ENCODE measurements at places on chromosomes 2 and 18.
A peak's percentile ranks its signal among the peaks of the same experiment; 100 is the strongest.

- no peaks in the 10 kb centered on the region for H3K27me3 ChIP-seq
- peak; percentile 89 for DNase-seq
- H3K4me1 ChIP-seq: peaks cover 66% of the 10 kb centered on the region
These were observed 2.7 kb downstream of the PTMA start for GRCh38 chr2:231710799-231711676.

DNA sequence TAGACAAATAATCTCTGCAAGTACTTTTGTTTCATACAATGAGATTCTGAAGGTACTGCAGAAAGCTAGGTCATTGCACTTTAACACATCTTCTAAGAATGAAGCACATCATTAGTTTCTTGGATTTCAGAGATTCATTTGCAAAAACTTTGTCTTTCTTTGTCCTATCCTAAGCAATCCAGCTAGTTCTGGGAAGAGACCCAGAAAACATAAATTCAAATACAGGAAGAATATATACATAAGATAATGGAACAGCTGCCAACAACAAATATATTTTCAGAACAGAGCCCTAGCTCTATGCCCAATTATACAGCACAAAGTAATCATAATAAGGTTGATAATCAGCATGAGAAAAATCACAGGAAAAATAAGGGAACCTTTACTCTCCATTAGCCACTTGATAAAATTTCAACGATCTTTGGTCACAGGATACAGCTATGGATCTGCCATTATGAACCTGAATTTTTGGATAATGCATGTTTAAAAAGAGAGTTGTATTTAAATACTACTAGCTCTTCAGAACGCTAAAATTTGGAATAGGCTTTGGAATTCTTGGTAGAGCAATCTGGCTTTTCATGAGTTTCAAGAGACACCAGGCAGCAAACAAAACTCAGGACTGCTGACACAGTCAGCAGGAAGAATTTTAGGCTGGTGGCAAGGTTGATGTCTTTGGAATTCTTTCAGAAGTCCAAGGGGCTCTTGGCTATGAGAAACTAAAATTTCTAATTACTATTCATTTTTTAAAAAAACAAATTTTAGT, 250.4 kb upstream of the SMIM21 start:
- no peaks in the 10 kb centered on the region for H3K4me1 ChIP-seq
- no peaks in the 10 kb centered on the region for H3K27me3 ChIP-seq
- DNase-seq: no peak
- no peak overlapping the region for H3K4me3 ChIP-seq
- H3K27ac ChIP-seq: no peak overlapping the region
- no peaks in the 10 kb centered on the region for H3K36me3 ChIP-seq

- no peaks in the 10 kb centered on the region for H3K4me1 ChIP-seq
- no peak overlapping the region for H3K4me3 ChIP-seq
- no peaks in the 10 kb centered on the region for H3K36me3 ChIP-seq
- no peak overlapping the region for H3K27ac ChIP-seq
These were observed 325.1 kb upstream of the TANK start for GRCh38 chr2:160835166-160835565.

DNA sequence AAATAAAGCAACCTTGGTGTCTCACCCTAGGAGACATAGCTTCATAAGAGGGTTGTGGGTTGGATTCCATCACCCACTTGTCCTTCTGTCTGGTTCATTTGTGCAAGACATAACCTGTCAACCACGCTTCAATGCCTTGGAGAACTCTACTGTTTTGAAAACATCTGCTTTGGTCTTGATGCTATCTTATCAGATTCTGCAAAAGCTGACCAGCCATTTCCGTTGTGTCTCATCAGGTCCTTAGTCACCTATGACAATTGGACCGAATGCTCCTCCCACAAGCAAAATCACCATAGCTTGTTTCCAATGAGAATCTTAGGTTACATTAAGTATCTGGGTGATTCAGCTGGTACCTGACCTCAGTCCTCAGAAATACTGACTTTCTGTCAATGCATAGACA, 35.4 kb downstream of the STAT4 start:
- no peak overlapping the region for H3K27ac ChIP-seq
- DNase-seq: no peak
- no peaks in the 10 kb centered on the region for H3K36me3 ChIP-seq
- no peaks in the 10 kb centered on the region for H3K4me1 ChIP-seq
- H3K4me3 ChIP-seq: no peak overlapping the region
- no peaks in the 10 kb centered on the region for H3K27me3 ChIP-seq

DNA sequence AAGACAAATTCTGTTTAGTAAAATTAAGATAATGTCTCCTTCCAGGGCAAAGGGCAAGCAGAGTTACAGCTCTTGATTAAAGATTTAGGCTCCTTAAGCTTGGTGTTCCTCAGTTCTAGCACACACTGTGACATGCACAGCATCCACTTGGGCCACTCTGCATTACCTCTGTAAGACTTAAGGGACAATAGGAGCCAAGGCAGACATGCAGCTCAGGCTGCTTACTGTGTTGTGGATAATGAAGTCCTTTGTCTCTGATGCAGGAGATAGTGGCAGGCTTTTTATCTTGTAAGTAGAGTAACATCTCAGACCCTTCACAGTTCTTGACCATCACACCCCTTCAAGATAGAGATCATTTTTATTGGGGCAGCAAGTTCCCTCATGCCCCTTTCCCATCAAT, 31.2 kb downstream of the RBM45 start:
- H3K27me3 ChIP-seq: no peaks in the 10 kb centered on the region
- H3K27ac ChIP-seq: no peak overlapping the region
- no peak for DNase-seq
- H3K4me3 ChIP-seq: no peak overlapping the region

DNA sequence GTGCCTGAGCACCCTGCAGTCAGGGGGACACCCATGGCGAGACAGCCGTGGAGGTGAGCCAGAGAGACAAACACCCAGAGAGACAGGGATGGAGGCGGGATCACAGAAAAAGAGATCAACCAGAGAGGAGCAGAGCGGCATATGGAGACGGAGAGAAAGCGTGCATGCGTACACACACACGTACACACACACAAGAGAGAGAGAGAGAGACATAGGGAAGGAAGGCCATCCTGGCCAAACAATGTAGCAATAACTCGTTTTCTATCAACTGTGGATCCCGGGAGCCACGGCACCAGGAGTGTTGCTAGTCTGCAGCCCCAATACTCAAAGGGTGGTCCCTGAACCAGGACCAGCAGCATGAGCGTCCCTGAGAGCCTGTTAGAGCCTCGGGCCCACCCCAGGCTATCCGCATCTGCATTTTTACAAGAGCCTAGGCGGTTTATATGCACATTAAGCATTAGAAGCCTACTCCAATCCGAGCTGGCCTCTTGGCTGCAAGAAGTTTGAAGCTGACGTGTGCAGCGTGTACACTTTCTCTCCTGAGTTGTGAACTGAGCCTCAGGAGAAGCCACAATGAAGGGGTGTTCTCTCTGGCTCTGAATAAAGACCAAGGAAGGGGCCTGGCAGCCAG, 50.1 kb upstream of the MYCN start:
- no peak overlapping the region for H3K27ac ChIP-seq
- H3K4me1 ChIP-seq: no peaks in the 10 kb centered on the region
- no peak for DNase-seq
- H3K4me3 ChIP-seq: no peak overlapping the region

DNA sequence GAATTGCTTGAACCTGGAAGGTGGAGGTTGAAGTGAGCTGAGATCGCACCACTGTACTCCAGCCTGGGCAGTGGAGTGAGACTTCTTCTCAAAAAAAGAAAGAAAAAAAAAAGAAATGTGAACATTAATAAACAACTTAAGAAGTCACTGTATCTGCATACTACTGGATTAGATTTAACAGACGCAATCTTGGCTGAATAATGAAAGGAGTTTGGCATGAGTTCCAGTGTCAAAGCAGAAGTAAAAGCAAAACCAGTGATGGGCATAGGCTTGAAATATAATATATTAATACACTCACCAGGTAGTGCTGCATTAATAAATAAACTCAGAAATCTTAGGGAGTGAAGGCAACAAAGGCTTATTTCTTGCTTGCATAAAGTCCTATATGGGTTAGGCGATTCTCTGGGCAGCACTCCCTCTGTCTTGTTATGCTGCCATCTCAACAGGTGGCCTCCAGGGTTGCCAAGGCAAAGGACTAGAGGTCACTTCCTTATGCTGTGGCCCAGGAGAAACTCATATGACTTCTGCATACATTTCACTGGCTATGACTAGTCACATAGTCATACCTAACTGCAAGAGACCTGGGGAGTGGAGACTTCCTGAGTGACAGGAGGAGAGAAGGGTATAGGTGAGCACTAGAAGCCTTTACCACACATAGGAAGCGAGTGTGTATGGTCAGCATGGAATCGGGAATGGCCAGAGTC, 296.2 kb upstream of the SPRED2 start:
- no peaks in the 10 kb centered on the region for H3K36me3 ChIP-seq
- no peak overlapping the region for H3K27ac ChIP-seq

DNA sequence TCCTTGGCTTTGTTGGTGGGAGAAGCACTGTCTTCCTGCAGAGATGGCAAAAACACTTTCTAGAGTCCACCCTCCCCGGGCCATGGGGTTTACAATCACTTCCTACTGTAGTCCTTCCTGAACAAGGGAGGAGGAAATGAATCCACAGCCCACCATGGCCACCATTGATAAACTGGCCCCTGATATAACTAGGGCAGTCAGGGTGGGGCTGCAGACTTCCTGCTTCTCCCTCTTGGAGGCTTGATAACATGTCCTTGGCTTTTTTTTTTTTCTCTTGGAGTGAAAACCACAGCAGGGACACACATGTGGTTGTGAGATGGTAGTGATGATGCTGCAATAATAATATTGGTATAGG, 437.8 kb downstream of the ZNF521 start:
- no peaks in the 10 kb centered on the region for H3K27me3 ChIP-seq
- no peak overlapping the region for H3K4me3 ChIP-seq
- H3K27ac ChIP-seq: peak overlapping the region; percentile 74
- H3K4me1 ChIP-seq: no peaks in the 10 kb centered on the region
- no peaks in the 10 kb centered on the region for H3K36me3 ChIP-seq

DNA sequence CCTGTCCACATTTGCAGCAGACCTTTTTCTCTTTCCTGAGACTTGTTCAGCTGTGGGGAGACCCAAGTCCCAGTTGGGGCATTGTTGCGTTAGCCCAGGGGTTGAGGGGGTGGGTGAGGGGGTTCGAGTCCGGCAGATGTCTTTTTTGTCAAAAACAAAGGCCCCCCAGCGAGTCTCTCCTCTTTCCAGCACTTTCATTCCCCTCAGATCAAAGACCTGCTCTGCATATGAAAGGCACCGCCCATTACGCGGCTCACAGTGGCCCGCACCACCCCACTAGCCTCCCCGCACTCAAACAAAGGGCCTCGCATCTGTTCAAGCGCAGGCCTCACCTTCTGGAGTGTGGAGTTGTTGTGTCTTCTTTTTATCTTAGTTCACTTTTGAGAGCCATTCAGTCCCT, 25.2 kb downstream of the TRABD2A start:
- no peaks in the 10 kb centered on the region for H3K36me3 ChIP-seq
- no peak overlapping the region for H3K4me3 ChIP-seq
- no peak for DNase-seq
- H3K27me3 ChIP-seq: no peaks in the 10 kb centered on the region
- H3K4me1 ChIP-seq: peaks cover 6% of the 10 kb centered on the region
- H3K27ac ChIP-seq: no peak overlapping the region

GRCh38 chr2:187206071-187206470, 242.0 kb downstream of the CALCRL start:
- H3K4me3 ChIP-seq: no peak overlapping the region
- H3K27ac ChIP-seq: peak overlapping the region; percentile 9
- H3K4me1 ChIP-seq: no peaks in the 10 kb centered on the region
- H3K36me3 ChIP-seq: no peaks in the 10 kb centered on the region
- H3K27me3 ChIP-seq: no peaks in the 10 kb centered on the region
- no peak for DNase-seq

DNA sequence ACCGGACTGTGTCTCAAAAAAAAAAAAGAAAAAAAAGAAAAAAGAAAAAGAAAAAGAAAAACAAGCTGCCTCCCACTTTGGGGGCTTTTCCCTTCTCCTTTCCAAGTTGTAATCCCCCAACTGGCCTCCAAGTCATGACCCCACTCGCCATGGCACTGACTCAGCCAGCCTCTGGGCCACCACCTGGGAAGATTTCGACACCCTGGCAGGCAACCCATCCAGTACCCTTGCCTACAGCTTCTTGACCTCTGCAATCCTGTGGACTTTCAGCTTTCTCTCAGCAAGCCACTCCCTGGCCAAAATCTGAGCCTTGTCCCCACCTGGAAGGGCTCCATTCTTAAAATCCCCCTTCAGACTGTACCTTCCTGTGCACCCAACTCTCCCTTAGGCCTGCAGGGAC, 22.3 kb upstream of the FOSL2 start:
- no peak overlapping the region for H3K4me3 ChIP-seq
- H3K36me3 ChIP-seq: no peaks in the 10 kb centered on the region
- no peak overlapping the region for H3K27ac ChIP-seq

- no peaks in the 10 kb centered on the region for H3K36me3 ChIP-seq
- H3K27ac ChIP-seq: no peak overlapping the region
- H3K4me3 ChIP-seq: no peak overlapping the region
- H3K27me3 ChIP-seq: peaks cover 4% of the 10 kb centered on the region
- H3K4me1 ChIP-seq: no peaks in the 10 kb centered on the region
- DNase-seq: peak; percentile 41
These were observed 75.9 kb downstream of the PTGR3 start for GRCh38 chr18:75132931-75133525.

DNA sequence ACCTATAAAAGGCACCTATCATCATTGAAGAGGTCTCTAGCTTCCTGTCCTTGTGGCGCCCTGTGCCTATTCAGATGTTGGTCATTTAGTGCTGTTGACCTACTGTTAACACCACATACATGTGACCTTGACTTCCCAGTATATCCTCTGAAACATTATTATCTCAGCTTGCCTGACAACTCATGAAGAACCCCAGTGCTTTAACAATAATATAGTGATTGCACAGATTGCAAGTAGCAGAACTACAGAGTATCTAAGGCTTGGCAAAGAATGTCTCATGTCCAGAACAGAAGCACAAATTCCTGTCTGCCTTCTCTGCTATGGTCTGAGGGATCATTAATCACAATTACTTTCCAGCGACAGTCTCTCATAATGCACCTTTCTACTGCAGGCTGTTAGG, 165.3 kb downstream of the LCLAT1 start:
- H3K4me1 ChIP-seq: no peaks in the 10 kb centered on the region
- H3K4me3 ChIP-seq: no peak overlapping the region
- no peak for DNase-seq
- no peaks in the 10 kb centered on the region for H3K27me3 ChIP-seq
- H3K27ac ChIP-seq: peak overlapping the region; percentile 4

- DNase-seq: no peak
- no peaks in the 10 kb centered on the region for H3K27me3 ChIP-seq
- no peak overlapping the region for H3K4me3 ChIP-seq
- peak overlapping the region; percentile 77 for H3K27ac ChIP-seq
These were observed 57.4 kb downstream of the SP100 start for GRCh38 chr2:230473378-230473777.

DNA sequence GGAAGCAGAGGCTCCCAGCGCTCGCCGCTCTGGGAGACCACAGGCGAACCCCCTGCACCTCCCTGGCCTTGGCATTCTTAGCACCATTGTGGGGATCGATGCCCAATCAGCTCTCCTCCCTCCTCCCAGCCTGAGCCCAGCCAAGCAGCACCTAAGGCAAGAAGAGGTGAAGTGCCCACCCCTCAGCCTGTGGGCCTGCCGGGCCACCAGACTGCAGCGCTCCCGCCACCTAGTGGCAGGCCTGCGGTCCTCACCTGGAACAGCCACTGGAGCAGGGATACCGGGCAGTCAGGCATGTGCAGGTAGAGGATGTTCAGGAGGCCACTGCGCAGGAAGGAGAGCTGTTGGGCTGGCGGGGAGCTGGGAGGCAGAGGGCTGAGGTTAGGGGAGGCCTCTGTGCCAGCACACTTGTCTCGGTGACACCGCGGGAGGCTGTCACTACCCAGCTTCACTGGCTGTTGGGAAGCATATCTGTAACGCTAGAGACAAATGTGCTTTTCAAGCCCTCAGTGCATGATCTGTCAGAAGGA, 35.2 kb downstream of the FAM178B start:
- H3K27ac ChIP-seq: no peak overlapping the region
- H3K4me3 ChIP-seq: no peak overlapping the region
- peak; percentile 92 for DNase-seq
- no peaks in the 10 kb centered on the region for H3K36me3 ChIP-seq
- no peaks in the 10 kb centered on the region for H3K27me3 ChIP-seq

Data from spleen (tissue), 13 donors.